ENCODE measurements at places on chromosomes 3 and 15.

DNA sequence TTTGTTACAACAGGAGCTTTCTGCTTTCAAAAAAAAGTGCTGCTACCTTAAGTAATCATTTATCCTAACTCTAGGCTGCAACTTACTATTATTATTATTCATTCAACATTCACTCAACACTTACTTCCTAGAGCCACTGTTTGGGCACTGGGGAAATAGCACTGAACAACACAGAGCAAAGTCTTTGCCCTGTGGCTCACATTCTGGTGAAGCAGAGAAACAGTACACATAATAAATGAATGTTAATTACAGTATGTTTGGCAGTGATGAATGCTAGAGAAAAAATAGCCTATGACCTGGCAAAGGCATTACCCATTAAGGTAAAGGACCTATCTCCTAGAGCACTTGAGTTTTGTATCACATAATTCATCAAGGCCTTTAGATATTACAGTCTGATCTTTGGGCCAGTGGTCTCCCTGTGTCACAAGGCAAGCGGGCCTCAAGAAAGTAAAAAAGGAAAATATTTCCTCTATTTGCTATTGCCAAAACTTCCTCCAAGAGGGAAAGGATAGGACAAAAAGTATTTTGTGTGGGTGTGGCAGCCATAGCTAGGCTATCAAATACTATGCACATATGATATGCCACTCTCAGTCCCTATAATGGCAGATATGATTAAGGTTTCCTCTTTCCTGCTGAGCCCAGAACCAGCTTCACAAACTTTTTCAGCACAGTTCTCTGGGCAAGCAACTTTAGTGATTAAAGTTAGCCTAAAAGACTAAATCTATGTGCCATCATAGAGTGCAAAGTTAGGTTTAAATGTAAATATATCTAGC is 142.8 kb downstream of the FHIT start:
- DNase-seq, result no peak

GRCh38 chr3:56053727-56054126 is 414.5 kb downstream of the ERC2 start:
- DNase-seq, result no peak

GRCh38 chr3:278300-279064 is 81.9 kb downstream of the CHL1 start:
- DNase-seq, result no peak

- DNase-seq, result no peak
Measured at GRCh38 chr15:31458596-31459399, 132.2 kb downstream of the KLF13 start.

GRCh38 chr3:55818485-55818884 is 331.4 kb upstream of the WNT5A start:
- DNase-seq, result no peak

DNA sequence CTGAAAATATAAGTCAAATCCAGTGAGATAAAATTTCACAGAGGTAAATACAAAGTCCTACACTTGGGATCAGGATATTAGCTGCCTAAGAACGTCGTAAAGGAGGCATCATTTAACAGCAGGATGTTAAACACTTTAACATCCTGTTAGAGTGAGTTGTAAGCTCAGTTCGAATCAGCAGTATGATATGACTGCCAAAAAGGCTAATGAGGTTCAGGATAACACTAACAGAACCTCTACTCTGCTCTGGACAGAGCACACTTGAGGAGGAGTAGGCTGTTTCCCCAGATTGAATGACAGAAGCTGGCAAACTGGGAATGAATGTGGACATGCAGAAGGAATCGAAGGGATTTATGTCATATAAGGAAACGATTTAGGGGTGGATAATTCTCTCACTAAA is 227.1 kb upstream of the CD96 start:
- DNase-seq, result no peak

DNA sequence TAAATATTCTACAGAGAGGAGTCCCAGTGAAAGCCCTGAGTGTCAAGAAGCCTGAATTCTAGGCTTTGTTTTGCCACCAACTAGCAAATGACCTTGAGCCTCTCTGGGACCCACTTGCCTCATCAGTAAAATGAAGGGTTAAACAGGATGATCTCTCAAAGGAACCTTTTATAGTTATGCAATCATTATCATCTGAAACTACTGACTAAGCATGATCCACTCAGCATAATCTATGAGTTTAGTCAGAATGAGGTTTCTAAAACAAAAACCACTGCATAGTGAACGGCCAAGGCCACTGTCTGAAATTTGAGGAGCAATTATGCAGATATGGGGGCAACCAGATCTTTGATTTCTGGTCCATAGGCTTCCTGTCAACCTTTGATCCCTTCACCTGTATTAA is 319.0 kb downstream of the MECOM start:
- no peak for DNase-seq

DNA sequence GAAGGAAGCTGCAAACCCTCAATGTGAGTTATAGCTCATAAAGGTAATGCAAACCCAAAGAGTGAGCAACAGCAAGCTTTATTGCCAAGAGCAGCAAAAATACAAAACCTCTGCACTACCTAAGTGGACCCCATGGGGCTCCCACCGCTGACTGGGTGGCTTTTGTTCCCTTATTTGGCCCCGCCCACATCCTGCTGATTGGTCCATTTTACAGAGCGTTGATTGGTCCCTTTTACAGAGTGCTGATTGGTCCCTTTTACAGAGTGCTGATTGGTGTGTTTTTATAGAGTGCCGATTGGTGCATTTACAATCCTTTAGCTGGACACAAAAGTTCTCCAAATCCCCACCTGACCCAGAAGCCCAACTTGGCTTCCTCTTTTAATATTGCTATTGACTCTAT is 154.5 kb upstream of the NSMCE3 start:
- DNase-seq, result no peak

GRCh38 chr3:196186651-196187573 is 24.3 kb downstream of the ZDHHC19 start:
- DNase-seq, result no peak

GRCh38 chr15:31346367-31347066 is 19.9 kb downstream of the KLF13 start:
- DNase-seq, result no peak

DNA sequence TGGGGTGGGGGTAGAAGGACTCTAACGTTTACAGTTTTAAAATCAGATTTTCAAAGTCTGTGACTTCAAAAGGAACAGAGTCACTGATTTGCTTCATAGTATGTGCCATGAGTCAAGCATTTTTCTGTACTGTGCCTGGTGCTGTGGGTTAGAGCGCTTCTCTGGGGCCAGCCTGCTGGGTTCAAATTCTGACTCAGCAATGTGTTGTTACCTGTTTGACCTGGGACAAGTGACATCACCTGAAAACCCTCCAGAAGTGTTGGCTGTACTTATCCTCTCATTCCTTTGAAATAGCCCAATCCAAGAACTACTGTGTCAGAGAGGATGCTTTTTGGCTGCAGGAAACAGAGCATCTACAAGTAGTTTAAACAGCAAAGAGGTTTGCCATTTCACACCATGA is 101.7 kb downstream of the LSM3 start:
- no peak for DNase-seq

Data from fibroblast of skin of left quadriceps (primary cell).